Lower lobe of right lung (tissue), 2 donors: ENCODE measurements at places on chromosomes 16 and 17.

- peak; percentile 98 for DNase-seq
Observed at GRCh38 chr17:18183334-18184142, at the start of gene ALKBH5. Gene ALKBH5 (plus strand): TSS chr17:18183828. CDS start chr17:18184244, 416 bp downstream.

- DNase-seq: no peak
Observed at GRCh38 chr16:51120730-51121347, 30.2 kb downstream of the SALL1 start.

DNA sequence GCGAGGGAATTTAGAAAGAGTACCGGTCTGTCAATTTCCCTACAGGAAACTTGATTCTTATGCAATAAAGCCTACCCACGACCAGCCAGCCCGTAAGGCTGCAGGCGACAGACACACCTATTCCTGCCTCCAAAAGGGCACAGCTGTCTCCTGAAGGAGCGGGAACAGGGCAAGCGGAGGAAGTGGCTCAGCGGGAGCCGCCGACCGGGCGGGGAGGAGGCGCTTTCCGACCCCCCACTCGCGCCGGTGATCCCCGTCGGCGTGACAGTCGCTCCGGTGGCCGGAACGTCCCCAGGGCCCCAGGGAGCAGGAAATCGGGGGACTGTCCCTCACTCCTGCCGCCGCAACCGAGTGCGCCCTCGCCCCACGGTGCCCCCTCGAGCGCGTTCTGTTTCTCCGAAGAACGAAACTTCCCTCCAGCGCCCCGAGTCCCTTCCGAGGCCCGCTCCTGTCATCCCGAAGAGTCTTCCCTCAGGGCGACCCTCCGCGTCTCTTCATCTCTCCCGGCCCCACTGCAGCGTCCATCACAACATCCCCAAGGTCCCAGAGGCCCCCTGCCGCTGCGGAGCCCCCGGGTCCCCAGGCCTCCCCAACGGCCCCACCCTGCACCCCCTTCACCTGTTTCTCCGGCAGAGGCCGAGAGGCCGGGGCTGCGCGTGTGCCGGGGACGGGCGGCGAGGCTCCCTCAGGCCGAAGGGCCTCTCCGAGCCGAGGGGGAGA is 421 bp downstream of the STAT3 start:
- peak; percentile 73 for DNase-seq

DNA sequence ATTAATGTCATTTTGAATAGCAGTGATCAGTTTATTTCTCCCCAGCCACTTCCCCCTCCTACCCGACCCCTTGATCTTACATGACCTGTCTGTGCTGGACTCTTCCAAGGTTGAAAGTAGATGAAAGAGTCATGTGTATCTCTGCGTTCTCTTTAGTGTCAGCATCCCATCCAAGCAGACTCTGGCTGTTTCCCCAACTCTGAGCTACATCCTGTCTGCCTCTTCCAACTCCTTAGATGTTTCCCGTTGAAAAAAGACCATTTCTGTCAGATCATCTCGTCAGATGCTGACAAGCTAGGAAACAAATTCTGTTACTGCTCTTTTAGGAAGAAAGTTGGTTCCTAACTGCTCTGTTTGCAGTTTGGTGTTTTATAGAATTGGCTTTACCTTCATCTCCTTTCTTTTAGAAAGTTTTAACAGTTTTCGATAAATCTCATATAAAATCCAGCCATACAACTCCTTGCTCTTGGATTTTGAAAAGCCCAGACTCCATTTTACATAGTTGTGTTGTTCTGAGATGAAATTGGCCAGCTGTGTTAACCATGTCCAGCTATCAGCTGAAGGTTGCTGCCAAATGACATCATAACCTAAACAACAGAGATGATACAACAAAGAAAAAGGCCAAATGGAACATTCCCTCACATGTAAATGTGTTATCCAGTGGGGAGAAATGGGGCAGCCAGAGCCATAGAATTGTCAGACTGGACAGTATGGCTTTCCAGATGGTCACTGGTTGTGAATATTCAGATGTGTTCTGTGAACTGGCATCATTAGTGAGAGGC is 43.5 kb downstream of the CYB561 start:
- DNase-seq: no peak

DNA sequence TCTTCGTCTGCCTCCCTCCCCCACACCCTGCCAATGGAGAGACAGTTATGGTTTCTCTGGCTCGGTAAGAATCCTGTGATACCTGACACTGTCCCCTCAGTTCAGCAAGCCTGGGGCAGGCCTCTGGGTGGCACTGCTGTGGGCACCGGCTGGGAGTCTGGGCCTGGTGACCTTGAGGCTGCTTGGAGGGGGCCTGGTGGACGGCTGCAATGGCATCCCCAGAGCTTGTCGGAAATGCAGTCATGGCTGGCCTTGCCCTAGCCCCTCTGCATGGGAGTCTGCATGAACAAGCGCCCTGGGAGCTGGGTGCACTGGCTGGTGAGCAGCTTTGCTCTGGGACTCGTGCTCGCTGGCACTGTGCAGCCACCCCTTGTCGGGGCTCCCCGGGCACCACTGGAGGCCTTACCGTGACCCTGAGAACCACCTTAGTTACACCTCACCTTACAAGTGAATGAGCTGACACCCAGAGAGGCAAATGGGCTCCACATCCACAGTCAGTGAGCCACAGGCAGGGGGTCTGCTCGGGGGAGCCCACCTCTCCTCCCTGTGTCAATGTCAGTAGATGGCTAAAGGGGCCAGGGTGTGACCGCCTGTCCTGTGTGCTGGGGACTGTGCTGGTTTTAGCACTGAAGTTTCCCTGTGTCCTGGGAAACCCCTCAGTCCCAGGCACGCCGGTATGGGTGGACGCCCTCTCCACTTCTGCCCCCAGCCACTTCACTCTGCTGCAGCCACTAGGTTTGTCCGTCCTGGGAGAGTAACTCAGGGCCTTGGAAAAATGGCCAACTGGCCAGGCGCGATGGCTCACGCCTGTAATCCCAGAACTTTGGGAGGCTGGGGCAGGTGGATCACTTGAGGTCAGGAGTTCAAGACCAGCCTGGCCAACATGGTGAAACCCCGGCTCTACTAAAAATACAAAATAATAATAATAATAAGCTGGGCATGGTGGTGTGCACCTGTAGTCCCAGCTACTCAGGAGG is 1.4 kb downstream of the LGALS3BP start:
- DNase-seq: no peak

DNA sequence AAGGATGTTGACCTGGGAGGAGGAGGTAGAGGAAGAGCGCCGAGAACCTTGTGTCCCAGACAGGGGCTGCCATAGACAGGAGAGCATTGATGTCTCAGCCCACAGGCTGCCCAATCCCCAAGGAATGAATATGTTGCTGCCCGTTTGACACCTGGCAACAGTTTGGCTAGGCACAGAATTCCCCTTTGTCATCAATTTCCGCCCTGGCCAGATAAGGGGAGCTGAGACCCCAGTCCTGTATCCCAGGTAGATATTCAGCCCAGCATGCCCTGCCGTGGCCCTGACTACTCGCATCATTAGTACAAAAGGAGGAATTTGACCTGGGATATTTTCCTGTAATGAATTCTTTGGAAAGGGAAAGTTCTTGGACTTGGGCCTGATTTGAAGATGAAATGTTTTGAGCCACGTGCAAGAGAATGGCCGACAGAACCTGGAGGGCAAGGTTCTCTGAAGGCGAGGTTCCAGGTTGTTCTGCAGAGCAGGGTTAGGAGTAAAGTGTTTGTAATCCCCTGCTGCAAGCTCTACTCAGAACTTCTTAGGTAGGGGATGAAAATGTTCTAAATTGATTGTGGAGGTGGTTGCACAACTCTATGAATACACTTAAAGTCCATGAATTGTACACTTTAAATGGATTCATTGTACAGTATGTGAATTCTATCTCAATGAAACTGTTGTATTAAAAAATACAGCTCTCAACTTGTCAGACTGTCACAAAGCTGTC is 108.8 kb downstream of the SOCS1 start:
- no peak for DNase-seq

GRCh38 chr17:46264456-46265198 is 30.3 kb upstream of the LRRC37A start:
- no peak for DNase-seq

DNA sequence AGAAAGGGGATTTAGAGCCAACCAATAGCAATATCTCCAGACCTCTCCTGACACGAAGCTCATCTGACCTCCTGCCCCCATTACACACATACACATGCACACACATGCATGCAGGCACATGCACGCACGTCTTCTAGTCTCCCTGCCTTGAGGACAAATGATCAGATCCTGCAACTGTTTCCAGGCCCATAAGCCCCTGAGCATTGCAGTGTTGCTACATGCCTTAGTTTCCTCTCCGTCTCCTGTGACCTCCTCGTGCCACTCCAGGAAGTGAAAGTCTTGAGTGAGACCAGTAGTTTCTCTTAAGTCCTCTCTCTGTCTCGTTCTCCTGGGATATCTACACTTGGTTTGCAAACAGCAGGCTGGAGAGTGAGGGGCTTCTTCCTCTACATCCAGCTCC is 8.2 kb downstream of the CIITA start:
- no peak for DNase-seq

DNA sequence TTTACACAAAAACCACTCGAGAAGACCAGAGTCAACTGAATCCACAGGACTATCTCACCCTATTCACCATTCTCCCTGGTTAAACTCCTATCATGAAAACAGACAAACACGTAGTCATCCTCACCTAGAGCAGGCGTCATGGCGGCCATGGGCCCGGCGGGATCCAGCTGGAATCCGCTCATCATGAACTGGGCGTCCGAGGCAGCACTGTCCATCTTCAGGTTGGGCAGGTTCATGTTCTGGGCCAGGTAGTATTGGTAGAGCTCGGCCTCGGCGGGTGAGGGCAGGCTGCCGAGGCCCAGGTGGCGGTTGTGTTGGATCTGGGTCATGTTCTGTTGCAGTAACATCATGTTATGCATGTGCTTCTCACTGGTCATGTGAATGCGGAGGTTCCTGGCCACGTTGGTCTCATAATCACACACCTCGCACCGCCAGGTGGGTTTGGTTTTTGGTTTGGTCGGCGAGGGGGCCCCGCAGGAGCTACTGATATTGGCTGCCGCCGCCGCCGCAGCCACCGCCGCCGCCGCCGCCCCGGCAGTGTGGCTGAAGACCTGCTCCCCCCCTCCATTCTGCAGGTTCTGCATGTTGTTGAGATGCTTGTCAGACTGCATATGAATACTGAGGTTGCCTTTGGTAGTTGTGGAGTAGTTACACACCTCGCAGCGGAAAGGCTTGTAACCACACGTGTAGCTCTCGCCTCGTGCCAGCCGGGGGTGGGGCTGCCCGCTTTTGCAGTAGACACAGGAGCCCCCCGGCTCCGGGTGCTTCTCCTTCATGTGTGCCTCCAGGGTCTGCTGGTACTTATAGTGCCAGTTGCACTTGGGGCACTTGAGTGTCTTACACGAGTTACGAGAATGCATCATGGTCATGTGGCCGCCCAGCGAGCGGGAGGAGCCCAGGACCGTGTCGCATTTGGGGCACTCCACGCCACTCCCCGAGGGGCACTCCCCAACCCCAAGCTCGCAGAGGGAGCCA is 90.3 kb downstream of the ZFHX3 start:
- no peak for DNase-seq

GRCh38 chr17:34299027-34299426 is 13.5 kb downstream of the CCL11 start:
- DNase-seq: no peak

- DNase-seq: no peak
Observed at GRCh38 chr17:76886395-76886794, 18.2 kb downstream of the MGAT5B start.

DNA sequence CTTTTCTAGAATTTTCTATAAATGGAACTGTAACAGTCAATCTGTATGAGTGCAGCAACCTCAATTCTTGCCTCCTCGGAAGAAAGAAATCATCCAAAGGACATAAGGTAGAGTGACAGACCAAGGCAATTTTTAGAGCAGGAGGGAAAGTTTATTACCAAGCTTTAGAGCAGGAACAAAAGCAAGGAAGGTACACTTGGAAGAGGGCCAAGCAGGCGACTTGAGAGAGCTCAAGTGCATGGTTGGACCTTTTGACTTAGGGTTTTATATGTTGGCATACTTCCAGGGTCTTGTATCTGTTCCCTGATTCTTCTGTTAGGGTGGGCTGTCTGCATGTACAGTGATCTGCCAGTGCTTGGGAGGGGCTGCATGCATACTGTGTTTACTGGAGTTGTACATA is 50.3 kb downstream of the SCNN1G start:
- DNase-seq: no peak

- no peak for DNase-seq
Observed at GRCh38 chr17:65515512-65515911, 45.9 kb downstream of the AXIN2 start.

DNA sequence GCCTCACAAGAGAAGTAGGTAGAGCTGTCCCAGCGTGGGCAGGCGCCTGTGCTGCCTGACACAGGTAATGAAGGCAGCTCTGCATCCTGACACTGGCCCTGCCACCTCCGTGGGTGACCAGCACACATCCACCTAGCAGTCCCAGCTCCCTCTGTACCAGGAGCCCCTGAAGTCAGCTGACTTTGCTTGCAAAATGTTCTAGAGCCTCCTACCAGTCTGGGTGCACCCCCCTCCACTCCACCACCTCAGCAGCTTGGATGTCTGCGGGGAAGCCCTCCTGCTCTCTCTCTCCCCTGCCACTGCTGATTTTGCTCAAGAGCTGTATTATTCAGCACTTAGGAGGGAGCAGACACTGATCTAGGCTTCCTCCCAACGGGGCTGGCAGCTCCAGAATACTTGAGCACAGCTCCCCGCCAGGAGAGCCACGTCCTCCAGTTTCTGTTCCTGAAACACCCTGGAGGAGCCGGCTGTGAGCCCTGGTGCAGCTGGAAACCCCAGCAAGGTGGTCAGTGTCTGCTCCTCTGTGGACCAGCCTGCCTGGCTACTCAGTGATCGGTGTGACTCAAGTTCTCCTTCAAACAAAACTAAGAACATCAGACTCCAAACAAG is 1.0 kb downstream of the RNF166 start:
- DNase-seq: peak; percentile 69

GRCh38 chr16:27952811-27953210 is 110.7 kb downstream of the GSG1L start:
- DNase-seq: no peak

DNA sequence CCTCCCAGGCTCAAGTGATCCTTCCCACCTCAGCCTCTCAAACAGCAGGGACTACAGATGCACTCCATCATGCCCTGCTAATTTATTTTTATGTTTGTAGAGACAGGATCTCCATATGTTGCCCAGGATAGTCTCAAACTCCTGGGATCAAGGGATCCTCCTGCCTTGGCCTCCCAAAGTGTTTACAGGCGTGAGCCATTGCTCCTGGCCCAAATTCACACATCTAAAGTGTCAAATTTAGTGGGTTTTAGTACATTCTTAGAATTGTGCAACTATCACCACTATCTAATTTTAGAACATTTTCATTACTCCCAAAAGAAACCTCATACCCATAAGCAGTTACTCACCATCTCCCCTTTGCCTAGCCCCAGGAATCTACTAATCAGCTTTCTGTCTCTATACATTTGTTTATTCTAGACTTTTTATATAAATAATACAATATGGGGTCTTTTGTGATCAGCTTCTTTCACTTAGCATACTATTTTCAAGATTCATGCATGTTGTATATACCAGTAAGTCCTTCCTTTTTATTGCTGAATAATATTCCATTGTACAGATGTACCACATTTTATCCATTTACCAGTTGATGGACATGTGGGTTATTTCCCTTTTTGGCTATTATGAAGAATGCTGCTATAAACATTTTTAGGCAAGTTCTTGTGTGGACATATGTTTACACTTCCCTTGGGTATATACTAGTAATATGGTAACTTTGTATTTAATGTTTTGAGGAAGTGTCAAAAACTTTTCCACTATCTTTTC is 25.1 kb upstream of the ITGA2B start:
- DNase-seq: no peak

- DNase-seq: no peak
Observed at GRCh38 chr17:71866095-71866494, 254.7 kb upstream of the SOX9 start.

GRCh38 chr17:19331134-19331533 is 31.4 kb downstream of the B9D1 start:
- DNase-seq: no peak

- no peak for DNase-seq
Observed at GRCh38 chr17:9221147-9221921, 200.0 kb downstream of the NTN1 start.
